Head of caudate nucleus (tissue), 42 donors: ENCODE measurements at places on chromosomes 2 and 18.
A peak's percentile ranks its signal among the peaks of the same experiment; 100 is the strongest.

DNA sequence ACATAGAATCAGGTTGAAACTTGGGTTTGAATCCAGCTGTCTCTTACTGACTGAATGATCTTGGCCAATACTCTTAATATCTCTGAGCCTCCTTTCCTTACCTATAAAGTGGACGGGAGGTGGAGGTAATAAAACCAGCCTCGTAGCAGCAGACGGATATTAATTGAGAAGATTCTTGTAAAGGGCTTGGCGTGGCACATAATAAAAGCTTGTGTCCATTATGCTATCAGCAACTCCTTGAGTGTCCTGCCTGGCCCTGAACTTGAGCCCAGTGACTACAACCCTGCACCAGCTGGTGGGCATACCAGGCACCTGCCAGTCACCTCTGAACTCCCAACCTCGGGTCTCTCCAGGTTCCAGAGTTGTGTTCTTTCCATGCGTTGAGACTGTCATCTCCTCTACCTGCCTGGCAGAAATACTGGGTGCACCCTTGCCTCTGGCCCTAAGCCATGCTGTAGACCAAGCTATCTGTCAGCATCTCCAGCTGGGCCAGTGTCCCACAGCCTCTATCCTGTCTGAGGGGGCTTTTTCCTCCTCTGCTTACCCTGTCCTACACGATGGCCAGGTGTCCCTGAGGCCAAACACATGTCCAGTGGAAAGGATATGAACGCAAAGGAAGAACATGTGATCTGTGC, 9.7 kb downstream of the CAPN13 start:
- no peak for DNase-seq

- no peak for DNase-seq
Measured at GRCh38 chr2:20363578-20363977, 12.9 kb upstream of the PUM2 start.

DNA sequence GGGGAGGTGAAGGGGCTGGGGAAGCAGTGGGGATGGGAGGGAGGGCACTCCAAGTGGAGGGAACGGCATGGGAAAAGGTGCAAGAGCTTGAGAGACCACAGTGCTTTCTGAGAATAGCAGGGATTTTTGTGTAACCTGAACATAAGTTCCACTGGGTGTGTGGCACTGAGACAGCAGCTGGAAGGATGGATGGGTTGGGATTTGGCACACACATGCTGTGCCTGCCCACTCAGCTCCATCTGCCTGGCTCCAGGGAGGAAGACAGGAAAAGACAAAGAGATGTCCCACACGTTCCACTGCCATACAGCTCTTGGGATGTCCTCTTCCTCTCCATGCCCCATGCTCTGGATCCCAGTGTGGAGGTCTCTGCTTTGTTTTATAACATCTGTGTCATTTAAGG, 114.1 kb upstream of the TEX51 start:
- DNase-seq, result no peak

- DNase-seq, result no peak
Measured at GRCh38 chr2:143177096-143177786, 48.0 kb downstream of the ARHGAP15 start.

- DNase-seq, result peak; percentile 95
Measured at GRCh38 chr2:109613922-109614714, at the start of the genes SEPTIN10 and SOWAHC. Gene SEPTIN10 (minus strand): TSS chr2:109613966. CDS start chr2:109613827, 139 bp downstream. Gene SOWAHC (plus strand): TSS chr2:109614364. CDS start chr2:109614490, 126 bp downstream.

DNA sequence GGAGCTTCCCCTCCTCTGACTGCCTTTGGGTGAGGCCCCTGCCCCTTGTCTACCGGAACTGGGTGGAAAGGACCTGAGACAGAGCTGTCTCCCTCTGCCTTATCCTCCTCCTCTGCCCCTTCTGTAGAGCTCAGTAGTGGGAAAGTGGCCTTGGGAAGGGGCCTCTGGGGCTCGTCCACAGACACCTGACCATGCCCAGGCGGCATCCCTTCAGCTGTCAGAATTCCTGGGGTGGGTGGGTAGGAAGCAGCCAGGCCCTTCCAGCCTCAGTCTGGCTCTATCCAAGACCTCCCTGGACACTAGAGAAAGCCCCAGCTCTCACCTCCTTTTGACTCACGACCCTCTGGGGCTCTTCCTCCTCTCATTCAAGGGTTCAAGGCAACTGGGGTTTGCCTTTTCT, 35.6 kb downstream of the B3GNT2 start:
- no peak for DNase-seq

DNA sequence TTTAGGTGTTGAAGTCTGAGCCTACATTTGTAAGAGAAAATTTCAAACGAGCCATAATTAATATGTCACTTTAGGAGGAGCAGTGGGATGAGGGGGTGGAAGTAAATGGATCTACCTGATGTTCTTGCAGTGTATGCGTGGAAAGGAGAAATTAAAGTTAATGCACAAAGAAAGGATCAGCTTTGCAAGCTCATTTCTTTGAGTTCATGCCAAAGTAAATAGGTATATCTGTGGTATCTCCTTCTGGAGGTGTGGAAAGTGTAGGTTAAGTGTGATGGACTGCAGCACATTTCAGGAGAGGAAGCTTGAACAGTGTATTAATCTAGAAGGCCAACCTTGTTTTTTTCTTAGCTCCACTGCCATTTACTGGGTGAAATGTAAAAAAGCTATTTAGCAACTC, 307.5 kb upstream of the ZEB2 start:
- no peak for DNase-seq

DNA sequence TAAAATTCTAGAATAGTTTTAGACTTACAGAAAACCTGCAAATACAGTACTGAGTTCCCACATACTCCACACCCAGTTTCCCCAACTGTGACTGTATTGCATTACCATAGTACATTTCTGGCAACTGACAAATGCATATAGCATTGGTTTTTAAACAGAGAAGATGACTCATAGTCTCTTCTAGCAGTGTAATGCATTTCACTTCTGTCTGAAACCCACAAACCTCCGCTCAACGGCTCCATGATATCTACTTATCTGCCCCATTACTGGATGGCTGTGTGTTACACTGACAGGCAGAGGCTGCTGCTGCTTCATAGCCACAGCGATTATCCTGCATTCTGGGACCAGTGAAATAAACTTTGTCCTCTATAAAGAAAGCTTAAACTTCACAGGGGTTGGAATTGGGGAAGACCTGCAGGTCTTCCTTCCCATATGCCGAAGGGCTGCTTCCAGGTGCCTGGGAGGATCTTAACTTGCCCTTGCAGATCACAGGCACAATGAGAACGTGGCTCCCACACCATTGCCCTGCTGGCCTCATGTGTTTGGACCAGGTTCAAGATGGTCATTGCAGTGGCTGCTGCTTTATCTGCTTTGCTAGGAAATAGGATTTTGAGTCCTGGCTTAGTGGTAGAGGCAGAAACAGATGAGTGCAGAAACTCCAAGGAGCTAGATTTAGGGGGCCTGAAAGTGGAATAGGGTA, 742.6 kb upstream of the HS6ST1 start:
- no peak for DNase-seq

DNA sequence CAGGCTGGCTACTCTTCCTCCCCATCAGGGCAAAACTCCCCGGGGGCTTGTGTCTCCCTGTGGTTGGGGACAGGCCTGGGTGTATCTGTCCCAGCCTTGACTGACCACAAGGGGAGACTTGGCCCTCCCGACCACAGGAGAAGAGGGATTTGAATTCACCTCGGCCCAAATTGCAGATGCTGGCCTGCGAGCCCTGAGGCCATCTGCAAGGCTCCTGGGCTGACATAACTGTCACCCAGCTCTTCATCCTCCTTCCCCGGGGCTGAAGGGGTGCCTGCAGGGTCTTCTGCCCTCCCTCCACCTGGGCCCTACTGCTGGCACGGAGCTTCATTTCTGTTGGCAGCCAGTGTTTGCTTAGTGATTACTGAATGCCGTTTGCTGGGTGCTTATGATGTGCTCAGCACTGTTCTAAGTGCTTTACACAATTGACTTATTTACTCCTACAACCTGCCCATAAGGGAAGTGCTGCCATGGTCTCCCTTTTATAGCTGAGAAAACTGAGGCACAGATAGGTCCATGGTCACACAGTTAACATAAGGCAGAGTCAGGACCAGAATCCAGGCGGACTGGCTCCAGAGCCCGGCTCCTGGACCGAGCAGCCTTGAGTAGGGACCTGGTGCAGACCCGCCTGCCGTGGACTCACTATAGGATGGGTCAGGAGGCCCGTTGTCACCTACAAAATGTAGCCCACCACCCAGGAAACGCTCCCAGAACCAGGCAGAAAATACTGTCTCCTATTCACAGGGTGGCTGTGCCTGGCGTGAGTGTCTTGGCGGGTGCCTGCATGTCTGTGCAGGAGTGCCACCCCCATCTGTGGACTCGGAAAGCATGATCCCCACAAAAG, 18.9 kb downstream of the STEAP3 start:
- no peak for DNase-seq

DNA sequence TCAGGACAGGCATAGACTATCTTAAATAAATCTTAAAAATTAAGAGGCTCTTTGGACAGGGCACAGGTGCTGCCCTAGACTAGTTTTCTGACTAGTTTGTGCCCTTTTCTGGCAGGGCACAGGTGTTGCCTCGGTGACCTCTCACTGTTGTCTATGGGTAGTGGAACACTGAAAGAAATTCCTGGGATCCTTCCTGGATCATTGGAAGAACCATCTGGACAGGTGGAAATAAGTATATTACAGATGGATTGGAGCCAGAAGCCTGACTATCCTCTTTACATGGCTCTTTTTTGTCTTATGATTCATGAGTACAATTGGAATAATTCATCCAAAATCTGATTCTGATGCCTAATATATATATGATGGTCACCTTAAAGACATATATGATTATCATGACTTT, 286.6 kb downstream of the RIT2 start:
- no peak for DNase-seq

GRCh38 chr2:238970553-238971081, 122.7 kb downstream of the TWIST2 start:
- DNase-seq, result peak; percentile 64

DNA sequence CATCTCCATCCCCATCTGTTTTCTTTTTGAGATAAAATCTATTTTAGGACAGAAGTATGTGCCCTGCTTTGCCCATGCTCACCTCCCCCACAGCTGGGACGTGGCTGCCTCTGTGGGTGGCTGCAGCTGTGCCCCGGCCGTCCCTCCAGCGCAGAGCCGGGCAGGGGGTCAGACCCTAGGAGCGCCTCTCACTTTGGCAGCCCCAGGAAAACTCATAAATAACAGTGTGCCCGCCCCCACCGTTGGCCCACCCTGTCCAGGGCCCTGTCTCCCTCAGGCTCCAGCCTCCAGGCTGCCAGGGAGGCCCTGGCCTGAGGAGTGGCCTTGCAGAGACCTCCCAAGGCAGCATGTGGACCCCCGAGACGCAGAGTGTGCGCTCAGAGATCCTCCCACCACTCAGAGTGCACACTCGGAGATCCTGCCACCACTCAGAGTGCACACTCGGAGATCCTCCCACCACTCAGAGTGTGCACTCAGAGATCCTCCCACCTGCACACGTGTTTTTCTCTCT, 178.1 kb downstream of the TWIST2 start:
- DNase-seq, result no peak

DNA sequence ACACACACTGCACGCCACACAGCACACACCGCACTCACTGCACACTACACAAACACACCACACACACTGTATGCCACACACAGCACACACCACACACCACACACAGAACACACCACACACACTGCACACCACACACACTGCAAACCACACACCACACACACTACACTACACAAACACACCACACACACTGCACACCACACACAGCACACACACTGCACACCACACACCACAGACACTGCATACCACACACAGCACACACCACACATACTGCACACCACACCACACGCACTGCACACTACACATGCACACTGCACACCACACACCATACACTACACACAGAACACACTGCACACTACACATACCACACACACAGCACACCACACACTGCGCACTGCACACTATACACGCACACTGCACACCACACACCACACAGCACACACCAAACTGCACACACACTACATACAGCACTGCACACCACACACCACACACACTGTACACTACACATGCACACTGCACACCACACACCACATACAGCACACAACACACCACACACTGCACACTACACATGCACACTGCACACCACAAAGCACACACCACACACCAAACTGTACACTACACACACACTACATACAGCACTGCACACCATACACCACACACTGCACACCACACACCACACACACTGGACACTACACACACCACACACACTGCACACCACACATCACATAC, 59.6 kb downstream of the ASB1 start:
- DNase-seq, result no peak

DNA sequence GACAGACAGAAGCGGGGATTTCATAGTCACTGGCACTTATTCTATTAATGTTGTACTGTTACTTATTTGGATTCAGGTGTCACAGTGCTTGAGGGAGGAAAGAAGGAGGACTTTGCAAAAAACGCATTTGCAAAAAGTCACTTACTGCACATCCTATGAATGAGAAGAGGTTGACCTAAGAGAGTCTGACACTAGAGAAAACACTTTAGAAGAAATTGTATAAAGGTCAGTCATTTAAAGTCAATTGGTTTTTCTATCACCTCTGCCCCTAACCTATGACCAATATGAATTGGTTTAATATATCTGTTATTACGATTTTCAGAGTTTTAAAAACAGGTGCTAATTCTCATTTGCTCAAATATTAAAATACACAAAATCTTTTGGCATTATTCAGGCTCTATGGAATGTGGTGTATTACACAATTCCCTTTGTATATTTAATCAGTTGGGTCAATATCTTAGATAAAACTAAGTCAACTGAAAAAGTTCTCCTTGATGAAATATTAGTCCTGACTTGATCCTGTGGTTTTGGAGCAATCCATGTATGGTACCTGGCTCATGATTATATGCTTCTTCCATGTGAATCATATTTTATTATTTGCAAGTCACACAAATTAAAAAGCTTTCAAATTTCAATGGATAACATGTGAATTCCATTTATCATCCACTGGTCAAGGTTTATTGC, 157.4 kb downstream of the CDH2 start:
- DNase-seq, result no peak

GRCh38 chr2:162257425-162257824, 14.2 kb upstream of the FAP start:
- no peak for DNase-seq

GRCh38 chr18:77461062-77461688, 211.5 kb downstream of the GALR1 start:
- DNase-seq, result no peak

DNA sequence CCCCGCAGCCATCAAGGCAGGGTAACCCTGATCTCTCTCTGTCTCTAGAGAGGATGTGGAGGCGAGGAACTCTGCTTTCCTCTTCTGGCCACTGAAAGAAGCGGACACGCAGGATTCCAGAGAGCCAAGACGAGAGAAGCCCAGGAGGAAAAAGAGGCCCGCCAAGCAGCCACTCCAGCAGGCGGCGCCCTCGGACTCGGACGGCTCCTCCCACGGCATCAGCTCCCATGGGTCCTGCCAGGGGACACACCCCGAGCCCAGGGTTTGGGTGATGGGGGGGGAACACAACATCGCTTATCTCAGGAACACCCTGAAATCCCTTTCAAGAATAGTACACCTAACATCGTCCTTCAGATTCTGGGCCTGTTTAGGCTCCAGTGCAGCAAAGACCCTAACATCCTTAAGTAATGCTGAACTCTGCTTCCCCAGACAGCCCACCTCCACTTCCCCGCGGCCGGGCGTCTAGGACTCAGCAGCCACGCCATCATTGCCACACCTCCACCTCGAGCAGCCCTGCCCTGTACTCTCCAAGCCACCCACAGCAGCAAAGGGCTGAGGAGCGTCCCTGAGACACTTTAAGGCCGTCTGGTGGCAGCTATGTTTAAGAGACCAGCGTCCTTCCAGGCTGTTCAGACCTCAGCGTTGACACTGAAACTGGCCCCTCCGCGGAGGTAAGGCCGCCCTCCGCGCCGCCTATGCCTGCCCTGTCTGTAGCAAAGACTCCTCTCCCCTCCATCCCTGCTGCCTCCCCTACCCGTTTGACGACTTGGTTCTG, 34.3 kb upstream of the CNGA3 start:
- no peak for DNase-seq

GRCh38 chr2:157433394-157433793, 10.5 kb downstream of the CYTIP start:
- no peak for DNase-seq

GRCh38 chr2:235639885-235640284, 146.0 kb downstream of the AGAP1 start:
- no peak for DNase-seq
